Stimulated activated CD8-positive, alpha-beta memory T cell treated with anti-CD3 and anti-CD28 coated beads, Interleukin-7, amount 100 ng/mL, for 24 hours (primary cell): ENCODE measurements at places on chromosomes 7 and 10.

- peak; percentile 13 for DNase-seq
These were observed 151.5 kb downstream of the RNF216 start for GRCh38 chr7:5629941-5630340.

GRCh38 chr7:69778138-69778537 is 179.9 kb downstream of the AUTS2 start:
- no peak for DNase-seq

DNA sequence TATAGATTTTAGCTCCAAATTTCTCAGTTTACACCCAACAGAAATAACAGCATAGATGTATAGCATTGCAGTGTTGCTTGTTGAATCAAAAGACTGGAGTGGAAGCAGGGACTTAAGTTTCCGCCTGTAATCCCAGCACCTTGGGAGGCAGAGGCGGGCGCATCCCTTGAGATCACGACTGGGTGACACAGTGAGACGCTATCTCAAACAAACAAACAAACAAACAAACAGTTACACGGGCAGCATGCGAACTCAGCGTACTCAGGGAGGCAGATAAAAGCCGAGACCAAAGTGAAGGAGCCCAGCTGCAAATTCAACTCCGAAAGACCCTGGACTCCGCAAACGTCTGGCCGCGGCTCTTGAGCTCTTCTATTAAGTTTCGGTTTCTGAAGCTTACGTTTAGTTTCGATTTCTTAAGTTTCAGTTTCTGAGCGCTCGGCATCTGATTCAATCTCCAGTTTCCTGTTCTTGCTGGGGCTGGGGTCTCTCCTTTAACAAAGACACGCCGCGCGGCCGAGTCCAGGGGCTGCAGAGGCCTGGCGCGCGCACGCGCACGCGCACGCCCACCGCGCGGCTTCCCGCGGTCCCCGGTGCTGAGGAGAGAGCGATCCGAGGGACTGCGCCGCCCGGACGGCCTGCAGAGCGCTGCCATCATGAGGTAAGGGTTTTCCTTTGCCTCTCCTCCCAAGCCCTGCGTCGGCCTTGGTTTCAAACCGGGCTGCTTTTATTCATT is at the start of gene IFIT5:
Gene IFIT5 (plus strand): TSS at position 423 of the 733 bp plus-strand sequence. CDS start 231 bp downstream, at position 654.
- DNase-seq, result peak; percentile 23

GRCh38 chr10:62732841-62733653 is 71.5 kb upstream of the ADO start:
- DNase-seq, result peak; percentile 33

- DNase-seq, result no peak
These were observed 2.8 kb upstream of the DENND11 start for GRCh38 chr7:141704741-141705140.

DNA sequence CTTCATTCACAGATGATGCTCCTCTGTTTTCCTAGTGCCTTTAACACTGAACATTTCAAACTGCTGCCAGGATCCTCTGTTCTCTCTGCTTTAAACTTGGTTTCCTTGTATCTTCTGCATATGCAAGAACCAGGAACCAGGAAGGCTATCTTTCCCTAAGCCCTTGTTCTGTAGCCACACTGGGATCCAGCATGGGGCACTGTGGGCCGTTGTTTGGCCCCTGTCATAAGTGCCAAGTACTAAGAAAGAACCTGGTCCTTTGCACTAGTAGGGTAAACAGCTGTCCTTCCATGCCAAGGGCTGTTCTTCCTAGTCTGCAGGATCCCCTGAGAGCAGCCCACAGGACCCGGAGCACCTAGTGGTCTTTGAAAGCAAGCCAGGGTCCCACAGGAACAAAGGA is 49.0 kb upstream of the TRIM8 start:
- no peak for DNase-seq

DNA sequence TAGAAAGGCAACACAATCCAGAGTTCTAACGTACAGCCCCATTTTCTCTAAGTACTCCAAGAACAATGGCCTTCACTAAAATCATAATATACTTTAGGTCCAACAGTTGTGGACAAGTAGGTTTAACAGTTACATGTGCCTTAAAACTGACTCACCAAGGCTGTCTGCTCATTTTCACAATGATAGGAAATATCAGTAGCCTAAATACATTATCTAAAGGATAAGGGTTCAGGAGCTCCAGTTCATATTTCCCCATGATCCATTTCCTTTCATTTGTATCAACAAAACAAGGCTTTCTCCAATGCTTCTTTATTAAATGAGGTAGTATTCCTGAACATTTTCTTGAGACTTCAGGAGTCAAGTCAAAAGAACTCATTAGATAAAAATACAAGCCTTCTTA is 164.0 kb downstream of the SLC25A13 start:
- no peak for DNase-seq

- DNase-seq, result no peak
These were observed 160.5 kb downstream of the AOAH start for GRCh38 chr7:36563706-36564327.

- no peak for DNase-seq
These were observed 22.4 kb downstream of the GPR141 start for GRCh38 chr7:37705976-37706375.

GRCh38 chr7:36928311-36928710 is 204.0 kb upstream of the AOAH start:
- no peak for DNase-seq

DNA sequence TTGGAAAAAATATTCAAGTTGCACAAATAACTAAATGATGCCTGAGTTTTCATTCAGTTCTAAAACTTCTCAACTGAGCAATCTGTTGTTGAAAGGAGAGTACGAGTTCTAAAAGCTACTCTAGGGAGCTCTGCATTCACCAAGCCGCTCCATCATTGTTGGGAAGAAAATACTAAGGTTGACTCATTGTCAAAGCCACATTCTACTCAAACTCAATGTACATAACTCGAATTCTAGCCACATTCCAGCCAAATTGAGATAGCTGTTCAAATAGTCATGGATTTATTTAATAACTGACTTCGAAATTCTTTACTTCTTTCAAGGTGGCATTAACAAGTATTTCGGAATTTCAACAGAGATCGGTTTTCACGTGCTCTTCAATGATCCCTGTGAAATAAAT is 63.4 kb downstream of the KIAA1217 start:
- DNase-seq, result no peak
